ENCODE measurements at places on chromosomes 11 and 22.

- DNase-seq, result no peak
Measured at GRCh38 chr11:78291503-78292108, 102.9 kb downstream of the USP35 start.

DNA sequence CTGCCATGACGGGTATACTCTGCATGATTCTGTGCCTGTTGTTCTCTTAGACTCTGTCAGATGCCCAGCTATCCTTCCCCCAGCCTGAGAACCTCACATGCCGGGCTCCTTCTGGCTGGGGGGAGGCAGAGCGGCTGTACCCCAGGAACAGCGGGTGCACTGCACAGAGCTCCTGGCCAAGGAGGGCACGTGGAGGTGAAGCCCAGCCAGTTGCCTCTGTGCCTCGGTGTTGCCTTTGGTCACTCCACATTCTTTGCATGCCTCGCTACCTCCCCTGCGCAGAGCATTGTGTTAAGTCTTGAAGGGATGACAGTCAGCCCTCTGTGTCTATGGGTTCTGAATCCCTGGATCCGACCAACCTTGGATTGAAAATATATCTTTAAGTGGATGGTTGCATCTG, 77.7 kb downstream of the FEZ1 start:
- peak; percentile 27 for DNase-seq

- DNase-seq, result no peak
Measured at GRCh38 chr11:33434294-33434693, 177.1 kb downstream of the HIPK3 start.

GRCh38 chr11:28838741-28839140, 730.6 kb downstream of the METTL15 start:
- no peak for DNase-seq

DNA sequence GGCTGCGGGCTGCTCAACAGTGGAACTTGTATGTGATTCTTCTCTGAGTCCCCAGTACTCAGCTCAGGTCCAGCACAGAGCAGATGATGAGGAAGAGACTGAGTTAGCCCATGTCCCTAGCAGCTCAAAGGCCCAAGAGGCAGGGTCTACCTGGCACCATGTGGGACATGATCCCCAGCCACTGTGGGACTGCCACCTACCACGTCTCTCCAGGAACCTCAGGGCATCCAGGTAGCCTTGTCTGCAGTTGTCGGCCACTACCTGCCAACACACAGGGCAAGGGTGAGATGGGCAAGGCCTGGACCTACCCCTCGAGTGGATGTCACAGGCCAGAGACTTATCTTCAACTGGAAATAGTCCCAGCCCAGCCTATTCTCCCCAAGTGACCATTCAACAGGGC, 4.4 kb downstream of the PNPLA5 start:
- no peak for DNase-seq

DNA sequence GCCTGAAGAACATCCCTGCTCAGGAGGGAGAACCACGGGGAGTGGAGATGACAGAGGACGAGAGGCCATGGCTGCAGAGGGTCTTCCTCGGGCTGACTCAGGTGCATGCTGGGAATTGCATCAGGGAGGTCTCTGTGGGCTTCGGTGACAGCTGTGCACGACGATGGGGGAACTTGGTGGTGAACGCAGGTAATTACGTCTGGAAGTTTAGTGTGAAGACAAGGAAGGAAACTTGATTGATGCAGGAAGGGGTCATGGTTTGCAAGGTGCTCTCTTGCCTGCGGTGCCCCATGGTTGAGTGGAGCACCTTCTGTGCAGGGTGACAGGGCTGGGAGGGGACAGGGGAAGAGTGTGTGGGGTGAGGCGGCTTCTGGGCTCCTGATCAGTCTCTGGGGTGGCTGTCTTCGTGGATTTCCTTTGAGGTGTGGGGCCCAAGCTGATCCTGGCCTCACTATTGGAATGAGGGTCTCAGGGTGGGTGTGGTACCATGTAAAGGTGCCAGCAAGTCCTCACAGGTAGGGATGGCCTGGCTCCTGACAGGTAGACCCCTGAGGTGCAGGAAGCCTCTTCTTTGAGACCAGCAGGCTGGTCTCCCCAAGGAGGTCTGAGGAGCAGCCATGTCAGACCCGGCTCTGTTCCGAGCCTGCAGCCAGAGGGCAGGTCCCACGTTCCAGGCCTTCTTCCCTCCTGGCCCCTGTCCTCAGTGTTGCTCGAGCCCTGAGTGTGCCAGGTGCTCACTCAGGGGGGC, 1020.1 kb downstream of the TBC1D22A start:
- no peak for DNase-seq

GRCh38 chr11:111417011-111417765, 38.1 kb upstream of the POU2AF1 start:
- no peak for DNase-seq

Measured in left ventricle myocardium inferior (tissue), 1 donor.